ENCODE measurements at places on chromosomes 16 and 17. TPM values are rescaled to one million over a fixed set of nuclear protein-coding genes. Genes with fewer than 3 reads are reported as not detected.

The BAHCC1 gene
- 0.13 TPM for total RNA-seq

The CACNG3 gene
- total RNA-seq = not detected

The IRX5 gene
- total RNA-seq = not detected

The RGS9 gene
- total RNA-seq = 3.2 TPM

The SECTM1 gene
- not detected for total RNA-seq

The CLEC3A gene
- total RNA-seq = not detected

The CTRB1 gene
- total RNA-seq = not detected

The TOX3 gene
- total RNA-seq = not detected

The SCNN1G gene
- not detected for total RNA-seq

The EVPL gene
- total RNA-seq = not detected

The CNP gene
- 47.2 TPM for total RNA-seq

The CD300LG gene
- total RNA-seq = not detected
